ENCODE measurements at places on chromosomes 4 and X.

GRCh38 chrX:15512401-15512965 is 11.9 kb downstream of the BMX start:
- no peak for DNase-seq

- DNase-seq = no peak
Observed at GRCh38 chrX:129968968-129969367, 13.5 kb upstream of the BCORL1 start.

- DNase-seq = no peak
Observed at GRCh38 chr4:5730993-5731990, 20.3 kb downstream of the EVC start.

DNA sequence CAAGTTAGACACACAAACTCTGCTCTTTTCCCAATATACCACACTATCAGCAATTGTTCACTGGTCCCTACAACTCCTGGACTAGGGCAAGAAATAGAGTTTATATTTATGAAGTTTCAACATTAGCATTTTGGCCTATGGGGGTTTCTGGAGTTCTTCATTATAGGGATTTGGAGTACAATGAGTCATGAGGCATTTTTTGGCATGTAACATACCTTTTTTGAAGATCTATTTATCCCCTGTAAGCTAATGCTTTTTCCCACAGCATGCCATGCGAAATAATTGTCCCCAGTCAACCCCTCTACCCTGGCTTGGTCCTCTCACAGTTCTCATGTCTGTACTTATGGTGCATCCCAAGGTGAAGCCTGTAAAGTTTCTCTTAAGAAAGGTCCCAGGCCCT is 36.7 kb upstream of the EDA2R start:
- DNase-seq = no peak

- DNase-seq = no peak
Observed at GRCh38 chr4:34193451-34194154, 2050.7 kb downstream of the ARAP2 start.

GRCh38 chr4:45482346-45482745 is 641.5 kb downstream of the GABRG1 start:
- no peak for DNase-seq

DNA sequence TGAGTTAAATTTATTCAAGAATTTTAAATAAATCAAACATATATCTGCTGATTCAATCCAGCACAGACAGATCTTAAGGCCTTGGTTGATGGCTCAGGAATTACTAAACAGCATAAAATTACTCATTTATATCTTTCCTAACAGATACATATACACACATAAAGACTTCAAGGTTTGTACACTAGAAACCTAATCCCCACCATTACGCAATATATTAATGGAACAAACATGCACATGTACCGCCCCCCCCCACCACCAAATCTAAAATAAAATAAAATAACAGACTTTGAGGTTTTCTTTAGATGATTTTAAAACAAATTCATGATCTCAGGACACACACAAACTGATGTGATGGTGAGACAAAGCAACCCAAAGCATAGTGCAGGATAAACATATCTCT is 333.9 kb upstream of the DDX53 start:
- no peak for DNase-seq

DNA sequence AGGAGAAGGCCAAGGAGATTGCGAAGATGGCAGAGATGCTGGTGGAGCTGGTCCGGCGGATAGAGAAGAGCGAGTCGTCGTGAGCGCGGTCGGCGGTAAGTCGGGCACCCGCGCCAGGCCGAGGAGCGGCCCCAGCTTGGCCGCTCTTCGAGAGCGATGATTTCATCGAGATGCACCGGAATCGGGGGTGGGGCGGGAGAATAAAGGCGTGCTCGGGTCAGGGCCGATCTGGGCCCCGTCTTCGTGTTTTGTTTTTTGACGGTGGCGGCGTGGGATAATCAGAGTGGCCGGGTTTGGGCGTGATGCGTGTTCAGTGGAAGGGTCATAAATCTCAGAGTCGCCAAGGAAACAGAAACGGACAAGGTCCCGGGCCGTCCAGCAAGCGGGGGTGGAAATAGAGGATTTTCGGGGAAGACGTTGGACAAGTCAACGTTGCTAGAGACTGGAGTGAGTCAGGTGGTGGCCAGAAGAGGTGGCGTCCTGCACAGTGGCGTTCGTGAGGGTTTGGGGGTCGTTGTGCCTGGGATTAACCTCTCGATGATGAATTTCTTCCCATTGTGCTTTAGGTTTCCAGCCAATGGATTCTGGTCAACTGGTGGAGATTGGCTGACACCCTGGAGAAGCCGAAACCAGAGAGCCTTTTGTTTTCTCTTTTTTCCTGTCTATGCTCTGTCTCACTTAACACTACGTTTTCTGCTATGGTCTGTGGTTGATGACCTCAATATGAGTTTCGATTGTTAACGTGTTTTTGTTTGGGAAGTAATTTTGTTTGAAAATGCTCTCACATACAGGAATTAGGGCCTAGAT is 882 bp downstream of the MRFAP1 start:
- DNase-seq = peak; percentile 46

DNA sequence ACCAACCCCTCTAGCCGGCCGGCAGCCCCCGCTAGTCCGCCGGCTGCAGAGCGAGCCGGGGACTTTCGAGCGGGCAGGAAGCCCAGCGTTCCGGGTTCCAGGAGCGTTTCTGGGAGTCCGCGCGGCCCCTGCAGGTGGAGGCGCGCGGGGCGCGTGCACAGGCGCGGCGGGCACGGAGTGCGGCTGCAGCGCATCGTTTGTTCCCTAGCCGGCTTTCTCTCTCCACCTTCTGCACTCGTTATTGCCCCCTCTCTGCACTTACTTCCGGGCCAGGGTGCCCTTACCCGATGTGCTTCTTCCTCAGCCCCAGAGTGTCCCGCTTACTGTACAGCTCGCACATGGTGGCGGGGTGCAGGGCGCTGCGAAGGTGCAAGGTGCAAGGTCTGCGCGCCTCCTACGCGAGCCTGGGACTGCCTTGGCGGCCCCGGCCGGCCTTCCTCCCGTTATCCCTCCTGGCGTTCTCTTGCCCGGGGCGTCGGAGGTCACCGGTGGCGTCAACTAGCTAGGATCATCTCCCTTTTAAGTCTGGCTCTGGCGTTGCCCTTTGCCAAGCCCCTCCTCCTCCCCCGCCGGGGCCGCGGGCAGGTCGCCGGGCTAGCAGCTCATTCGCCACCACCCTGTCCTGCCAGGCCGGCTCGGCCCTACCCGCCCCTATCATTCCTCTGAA is at the start of gene ETNPPL:
ETNPPL (minus strand) TSS at position 495 of the 667 bp plus-strand sequence; CDS start at position 340, 155 bp downstream.
- peak; percentile 62 for DNase-seq

- DNase-seq = no peak
Observed at GRCh38 chr4:120893314-120893713, 29.2 kb downstream of the PRDM5 start.

DNA sequence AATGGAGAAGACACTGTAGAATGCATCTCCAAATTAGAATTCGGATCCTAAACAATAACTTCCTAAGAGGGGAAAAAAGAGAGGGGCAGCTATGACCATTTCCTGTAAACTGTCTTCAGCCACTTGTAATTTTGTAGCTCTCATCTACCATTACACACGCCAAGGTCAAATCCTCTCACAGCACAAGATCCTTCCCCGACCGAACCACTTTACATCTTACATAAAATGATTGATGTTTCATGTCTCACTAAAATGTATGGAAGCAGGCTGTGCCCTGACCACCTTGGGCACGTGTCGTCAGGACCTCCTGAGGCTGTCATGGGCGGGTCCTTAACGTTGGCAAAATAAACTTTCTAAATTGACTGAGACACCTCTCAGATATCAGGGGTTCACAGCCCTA is 24.1 kb upstream of the PBDC1 start:
- peak; percentile 6 for DNase-seq

GRCh38 chrX:134670134-134670924 is 12.1 kb upstream of the PLAC1 start:
- no peak for DNase-seq

DNA sequence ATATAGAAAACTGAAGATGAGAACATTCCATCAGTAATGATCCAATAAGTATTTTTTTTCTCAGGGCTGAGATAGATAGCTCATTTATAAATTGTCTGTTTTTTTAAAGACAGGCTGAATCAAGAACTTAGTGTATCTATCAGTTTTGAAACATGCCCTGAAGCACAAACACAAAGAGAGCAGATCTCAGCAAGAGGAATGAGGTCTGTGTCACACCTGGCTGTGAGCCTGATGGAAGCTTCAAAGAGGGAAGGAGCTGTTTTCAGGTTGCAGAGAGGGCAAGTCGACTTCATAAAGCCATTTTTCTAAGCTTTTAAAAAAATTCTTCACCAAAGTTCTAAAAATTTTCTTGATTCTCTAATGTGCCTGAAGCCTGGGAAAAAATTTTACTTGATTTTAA is 434.9 kb downstream of the PDGFC start:
- DNase-seq = no peak

DNA sequence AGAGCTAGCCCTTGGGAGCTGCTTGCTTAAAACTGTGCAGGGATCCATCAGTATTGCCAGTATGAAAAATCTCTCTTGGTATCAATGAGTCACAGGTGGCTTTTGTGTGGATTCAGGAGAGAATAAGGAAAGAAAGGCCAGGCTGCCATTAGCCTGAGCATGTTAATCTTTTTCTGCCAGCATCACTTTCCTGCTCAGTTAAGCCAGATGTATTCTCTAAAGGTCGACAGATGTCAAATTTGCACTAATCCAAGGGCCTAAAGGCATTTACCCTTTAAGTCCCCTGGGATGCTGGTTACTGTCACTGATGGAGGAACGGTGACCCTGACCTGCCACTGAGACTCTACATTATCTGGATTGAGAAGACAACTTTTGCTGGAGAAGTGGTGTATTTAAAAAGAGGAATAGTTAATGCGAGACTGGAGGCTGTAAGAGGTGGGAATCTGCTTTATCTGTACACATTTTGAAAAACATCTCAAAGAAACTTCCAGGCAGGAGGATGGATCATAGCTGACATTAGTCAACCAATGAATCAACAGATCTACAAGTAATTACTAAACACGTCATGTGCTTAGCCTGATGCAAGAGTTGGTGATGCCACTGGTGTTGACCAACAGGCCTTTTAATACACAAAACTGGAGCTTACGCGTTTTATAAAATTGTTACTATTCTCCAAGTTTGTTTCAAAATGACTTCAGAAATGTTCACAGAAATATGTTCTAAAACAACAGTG is 241.4 kb upstream of the ANXA3 start:
- no peak for DNase-seq

DNA sequence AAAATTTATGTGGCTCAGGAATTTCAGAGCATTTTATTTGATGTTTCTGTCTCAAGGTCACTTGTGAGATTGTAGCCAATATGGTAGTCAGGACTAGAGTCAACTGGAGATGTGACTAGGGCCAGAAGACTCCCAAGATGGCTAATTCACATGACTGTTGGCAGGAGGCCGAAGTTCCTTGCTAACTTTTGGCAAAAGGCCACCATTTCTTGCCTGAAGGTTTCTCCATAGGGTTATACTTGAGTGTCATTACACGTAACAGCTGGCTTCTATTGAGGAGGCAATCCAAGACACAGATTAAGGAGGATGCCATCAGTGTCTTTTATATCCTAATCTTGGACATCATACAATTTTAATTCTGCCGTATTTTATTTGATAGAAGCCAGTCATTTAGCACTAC is 162.3 kb upstream of the MAOA start:
- DNase-seq = no peak

Data from endothelial cell (in vitro differentiated cells).